GM19239 (cell line): ENCODE measurements at places on chromosomes 3 and 15.

GRCh38 chr3:186588632-186589031, 18.1 kb downstream of the DNAJB11 start:
- DNase-seq = no peak

DNA sequence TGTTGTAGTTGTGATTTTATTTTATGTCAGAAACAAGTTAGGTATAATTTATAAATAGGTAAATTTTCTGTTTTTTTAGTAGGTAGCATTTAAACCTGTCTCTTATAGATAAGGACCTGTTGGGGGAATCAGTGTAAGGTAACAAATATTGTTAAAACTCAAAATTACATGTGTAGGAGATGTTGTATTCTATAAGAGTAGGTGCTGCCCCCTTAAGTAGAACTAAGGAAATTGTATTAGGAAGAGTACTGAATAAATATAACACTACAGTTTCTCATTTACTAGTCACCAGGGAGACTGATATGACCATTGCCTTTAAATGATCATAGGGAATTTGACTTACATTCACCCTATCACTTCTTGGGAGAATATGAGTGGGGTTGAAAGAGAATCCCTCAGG, 31.2 kb downstream of the SLC25A36 start:
- no peak for DNase-seq

DNA sequence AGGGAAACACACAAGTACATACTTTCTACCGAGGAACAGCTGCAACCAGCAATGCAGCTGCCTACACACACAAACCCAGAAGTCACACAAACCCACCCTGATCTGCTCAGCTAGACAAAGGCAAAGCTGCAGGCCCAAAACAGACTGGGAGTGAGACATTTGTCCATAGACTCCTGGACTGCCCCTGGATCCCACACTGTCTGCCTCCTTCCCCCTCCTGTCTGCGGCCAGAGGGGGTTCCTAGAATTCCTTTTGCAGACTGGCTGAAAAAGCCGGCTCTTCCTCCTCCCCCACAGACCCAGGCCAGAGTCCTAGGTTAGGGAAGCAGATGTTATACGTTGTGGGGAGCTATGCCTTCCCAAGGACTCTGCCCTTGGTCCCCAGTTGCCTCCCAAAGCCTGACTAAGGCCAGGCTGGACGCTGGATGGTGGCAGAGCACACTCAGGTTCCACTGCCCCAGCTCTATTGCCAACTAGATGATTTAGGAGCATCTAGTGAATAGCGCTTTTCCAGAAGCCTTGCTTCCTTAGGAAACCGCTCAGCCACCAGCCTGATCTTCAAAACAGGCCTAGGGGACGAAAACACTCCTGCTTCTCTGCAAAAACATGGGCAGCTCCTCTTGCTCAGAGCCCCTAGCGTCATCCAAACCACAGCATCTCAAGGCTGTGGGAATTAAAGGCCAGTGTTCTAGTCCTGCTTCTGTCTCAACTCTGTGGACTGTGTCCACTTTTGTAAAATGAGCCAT, 37.4 kb upstream of the CILP start:
- DNase-seq = no peak

DNA sequence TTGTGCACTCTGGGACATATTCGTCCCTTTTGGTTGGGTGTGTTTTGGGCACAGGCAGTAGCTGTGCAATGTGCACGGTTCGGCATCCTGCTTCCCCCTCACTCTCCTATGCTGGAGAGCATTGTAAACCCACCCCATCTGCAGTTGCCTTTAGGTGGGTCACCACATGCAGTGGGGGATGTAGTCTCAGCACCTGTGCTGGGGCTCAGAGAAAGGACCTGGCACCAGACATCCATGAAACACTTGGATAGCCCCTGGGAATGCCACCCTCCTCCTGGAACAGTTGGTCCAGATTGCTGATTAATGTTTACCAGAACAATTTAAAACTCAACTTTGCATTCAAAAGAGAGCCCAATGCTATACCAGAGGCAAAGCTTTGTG, 123.9 kb upstream of the MEF2A start:
- DNase-seq = no peak

GRCh38 chr3:23071758-23072157, 131.4 kb upstream of the UBE2E2 start:
- no peak for DNase-seq

GRCh38 chr3:114221165-114221880, 16.1 kb downstream of the ZNF80 start:
- no peak for DNase-seq

DNA sequence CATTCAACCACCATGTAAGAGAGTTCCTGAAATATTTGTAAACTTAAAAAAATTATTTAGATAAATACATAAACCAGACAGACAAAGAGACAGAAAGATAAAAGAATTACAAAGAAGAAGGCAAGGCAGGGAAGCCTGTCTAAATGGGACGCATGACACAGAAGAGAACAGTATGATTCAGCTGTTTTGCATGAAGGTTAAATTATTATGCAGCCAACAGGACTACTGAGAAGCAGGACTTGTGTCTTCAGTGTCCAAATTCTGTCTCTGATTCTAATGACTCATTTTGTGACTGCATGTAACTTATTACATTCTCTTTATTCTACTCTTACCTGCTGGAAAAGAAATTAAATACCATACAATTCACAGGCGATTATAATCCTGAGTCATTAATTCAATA, 340.4 kb upstream of the KCNMB2 start:
- no peak for DNase-seq

DNA sequence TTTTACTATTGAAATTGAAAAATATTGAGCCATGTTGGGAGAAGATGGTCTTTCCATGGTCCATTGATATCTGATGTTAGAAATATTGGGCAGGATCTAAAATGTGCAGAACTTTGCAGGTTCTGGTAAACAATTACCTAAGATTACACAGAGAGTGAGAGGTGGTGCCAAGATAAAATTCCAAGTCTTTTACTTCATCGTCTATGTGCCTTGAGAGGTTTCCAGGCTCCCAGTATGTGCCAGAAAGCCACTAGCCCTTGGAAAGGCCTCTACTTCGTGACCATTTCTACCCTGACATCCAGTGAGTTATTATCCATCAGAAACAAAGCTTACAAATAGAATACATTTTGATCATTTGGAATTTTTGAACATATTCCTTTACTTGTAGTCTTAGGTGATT, 27.6 kb downstream of the CD200 start:
- DNase-seq = no peak
